AG09309 (cell line): ENCODE measurements at places on chromosomes 2 and 18.

DNA sequence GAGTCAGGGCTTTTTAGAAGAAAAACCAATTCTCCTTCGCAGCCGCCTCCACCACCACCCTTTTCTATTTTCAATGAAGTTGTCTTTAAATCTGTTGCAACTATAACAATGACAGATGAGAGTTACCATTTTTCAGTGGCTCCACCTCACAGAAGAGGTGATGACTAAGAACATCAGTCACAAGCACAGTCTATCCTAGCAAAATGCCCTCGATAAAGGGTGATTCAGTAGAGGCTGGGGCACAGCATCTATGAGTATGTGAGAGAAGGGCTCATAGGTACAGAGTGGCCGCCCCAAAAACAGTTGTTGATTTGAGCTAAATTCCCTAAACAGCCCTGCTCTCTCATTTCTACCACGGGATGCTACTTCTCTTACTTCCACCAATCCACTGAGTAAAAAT, 310.8 kb upstream of the MGAT5 start:
- no peak for DNase-seq

GRCh38 chr2:33267756-33268155, 208.7 kb upstream of the RASGRP3 start:
- no peak for DNase-seq

DNA sequence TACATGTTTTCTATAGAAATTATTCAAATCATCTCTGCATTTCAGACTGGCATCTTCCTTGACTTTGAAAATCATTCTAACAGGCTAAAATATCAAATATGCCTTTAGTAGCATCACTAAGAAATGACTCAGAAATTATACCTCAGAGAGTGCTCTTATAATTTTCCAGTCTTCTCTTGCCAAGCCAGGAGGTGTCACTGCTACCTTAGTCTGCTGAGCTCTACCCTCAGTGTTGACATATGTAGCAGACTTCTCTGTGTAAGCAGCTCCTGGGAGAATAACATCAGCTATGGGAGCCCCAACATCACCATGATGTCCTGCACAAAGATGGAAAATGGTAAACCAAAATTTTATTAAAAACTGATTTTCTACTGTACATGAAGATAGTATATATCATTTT, 31.6 kb downstream of the NDUFS1 start:
- no peak for DNase-seq

- no peak for DNase-seq
These were observed 1.6 kb upstream of the KLF7 start for GRCh38 chr2:207167099-207167923.

GRCh38 chr2:108988796-108989713, at the start of gene EDAR:
Gene EDAR (minus strand): TSS chr2:108989220. CDS start chr2:108931014, 58,206 bp downstream.
- DNase-seq = no peak

GRCh38 chr2:19835781-19836281, 66.0 kb downstream of the TTC32 start:
- no peak for DNase-seq

GRCh38 chr2:72132981-72133720, 14.5 kb downstream of the CYP26B1 start:
- no peak for DNase-seq

DNA sequence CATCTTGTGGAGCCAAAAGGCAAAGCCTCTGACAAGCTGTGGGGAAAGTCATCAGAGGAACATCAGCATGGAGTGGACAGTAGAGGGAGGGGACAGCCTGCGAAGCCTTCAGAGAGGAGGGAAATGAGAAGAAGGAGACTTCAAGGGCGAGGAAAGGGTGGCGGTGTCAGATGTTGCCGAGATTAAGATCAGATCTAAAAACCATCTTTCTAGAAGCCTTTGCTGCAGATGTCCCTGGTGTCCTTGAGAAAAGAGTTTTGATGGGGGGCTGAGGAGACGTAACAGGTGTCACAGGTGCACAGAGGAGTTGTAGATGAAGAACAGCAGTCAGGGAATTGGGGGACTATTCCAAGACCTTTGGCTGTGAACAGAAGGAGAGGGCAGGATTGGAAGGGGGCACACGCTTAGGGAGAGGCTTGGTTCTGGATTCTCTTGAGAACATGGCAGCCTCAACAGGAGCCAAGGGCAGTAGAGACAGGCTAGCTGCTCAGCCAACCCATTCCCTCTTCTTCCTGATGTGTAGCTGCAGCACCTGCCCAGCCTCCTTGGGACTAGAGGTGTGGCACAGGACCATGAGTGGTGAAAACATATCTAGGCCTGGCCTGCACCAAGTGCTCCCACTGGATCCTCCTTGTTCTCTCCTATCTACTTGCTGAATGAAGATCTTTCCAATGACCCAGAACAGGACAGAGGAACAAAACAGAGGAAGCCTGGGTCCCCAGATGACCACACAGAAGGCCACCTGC, 22.7 kb upstream of the NCL start:
- no peak for DNase-seq

GRCh38 chr2:78029392-78029995, 507.3 kb upstream of the LRRTM4 start:
- no peak for DNase-seq

- no peak for DNase-seq
These were observed 84.0 kb upstream of the DSEL start for GRCh38 chr18:67600181-67601180.

- no peak for DNase-seq
These were observed 1.9 kb downstream of the CDH20 start for GRCh38 chr18:61334951-61335683.

- no peak for DNase-seq
These were observed 328.5 kb upstream of the DSEL start for GRCh38 chr18:67845035-67845434.

- no peak for DNase-seq
These were observed 201.4 kb downstream of the CELF4 start for GRCh38 chr18:37364237-37364636.

DNA sequence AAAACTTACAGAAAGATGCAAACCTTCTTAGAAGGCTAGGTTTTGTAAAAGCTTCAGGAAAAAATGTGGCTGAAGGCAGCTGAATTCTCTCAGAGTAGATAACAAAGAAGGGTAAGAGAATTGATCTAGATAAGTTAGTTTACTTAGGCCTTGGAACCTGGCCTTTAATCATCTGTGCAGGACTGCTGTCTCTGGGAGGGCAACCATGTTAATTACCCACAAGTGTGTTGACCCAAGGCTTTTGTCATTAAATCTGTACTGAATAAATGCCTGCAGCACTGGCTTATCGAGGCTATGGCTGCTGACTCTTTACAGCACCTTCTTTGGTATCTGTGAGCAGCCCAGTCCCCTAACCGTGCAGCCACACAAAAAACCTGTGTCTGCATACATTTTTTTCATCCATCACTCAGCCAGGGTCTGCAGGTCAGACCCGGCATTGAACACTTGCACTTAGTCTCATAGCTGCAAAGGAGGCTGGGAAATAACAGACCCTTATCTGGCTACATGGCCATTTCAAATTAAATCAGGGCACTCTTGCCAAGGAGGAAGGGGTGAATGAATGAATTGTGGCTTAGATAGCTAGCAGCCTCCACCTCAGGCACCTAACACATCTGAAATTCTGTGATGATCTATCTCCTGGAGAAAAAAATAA, 120.2 kb upstream of the MSH2 start:
- DNase-seq = no peak

- no peak for DNase-seq
These were observed 60.5 kb upstream of the ZNG1B start for GRCh38 chr2:113376913-113377445.

- no peak for DNase-seq
These were observed 247.3 kb downstream of the RAD51AP2 start for GRCh38 chr2:17270894-17271293.

GRCh38 chr2:235347691-235348090, 146.2 kb upstream of the AGAP1 start:
- DNase-seq = peak; percentile 52

GRCh38 chr2:52454962-52455361, 1312.6 kb upstream of the CHAC2 start:
- DNase-seq = no peak

GRCh38 chr2:113136828-113137775, 9.7 kb downstream of the IL1RN start:
- no peak for DNase-seq

DNA sequence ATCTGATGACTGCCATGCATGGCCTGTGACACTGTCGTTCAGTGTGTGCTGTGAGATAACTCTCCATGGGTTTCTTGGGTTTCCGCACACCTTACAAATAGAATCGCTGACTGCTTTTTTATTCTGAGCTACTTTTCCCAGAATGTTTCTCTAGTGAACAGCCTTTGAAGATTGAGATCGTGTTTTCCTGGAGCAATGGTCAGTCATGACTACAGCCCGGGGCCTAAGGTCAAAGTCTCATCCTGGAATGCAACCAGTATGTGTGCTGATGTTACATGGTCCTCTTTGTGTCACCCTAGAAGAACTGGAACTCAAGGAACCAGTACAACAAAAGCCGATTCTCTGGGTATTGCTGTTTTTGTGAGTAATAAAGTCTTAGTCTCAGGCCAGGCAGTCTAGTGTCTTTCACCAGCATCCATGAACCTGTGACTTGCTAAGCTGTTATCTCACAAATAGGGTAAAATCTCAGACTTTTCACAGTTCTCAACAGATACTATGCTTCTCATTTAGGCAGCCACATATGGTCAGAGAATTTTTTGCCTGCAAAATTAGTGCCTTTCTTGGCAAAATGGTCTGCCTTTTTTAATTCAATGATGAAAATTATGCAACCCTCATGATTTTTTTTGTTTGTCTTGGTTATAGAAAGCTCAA, 124.9 kb upstream of the PIEZO2 start:
- DNase-seq = no peak

DNA sequence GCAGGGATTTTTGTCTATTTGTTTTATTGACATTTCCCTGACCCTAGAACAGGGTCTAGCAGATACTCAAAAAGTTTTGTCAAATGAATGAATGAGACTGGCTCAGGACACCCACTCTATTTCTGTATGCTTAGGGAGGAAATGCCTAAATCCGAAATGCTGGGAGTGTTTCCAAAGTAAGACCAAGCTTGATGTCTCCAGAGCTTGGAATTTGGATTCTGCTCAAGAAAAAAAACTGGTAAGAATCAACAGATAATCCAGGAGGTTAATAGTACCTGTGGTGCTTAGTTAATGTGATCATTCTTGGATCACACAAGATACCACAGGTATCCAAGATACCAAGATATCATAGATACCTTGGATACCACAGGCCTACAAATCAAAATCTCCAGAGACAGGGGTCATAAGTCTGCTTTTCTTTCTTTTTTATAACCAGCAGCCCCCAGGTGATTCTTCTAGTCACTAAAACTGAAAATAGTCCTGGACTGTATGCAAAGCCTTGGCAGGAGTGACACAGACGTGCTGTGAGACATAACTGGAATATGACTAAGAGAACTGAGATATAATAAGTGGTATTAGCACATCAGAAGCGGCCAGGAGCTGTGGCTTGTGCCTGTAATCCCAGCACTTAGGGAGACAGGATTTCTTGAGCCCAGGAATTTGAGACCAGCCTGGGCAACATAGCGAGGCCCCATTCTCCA, 39.9 kb upstream of the SP3 start:
- DNase-seq = no peak

GRCh38 chr2:240399419-240400324, 35.8 kb upstream of the GPC1 start:
- no peak for DNase-seq

- no peak for DNase-seq
These were observed 22.3 kb upstream of the MYO1B start for GRCh38 chr2:191222952-191223351.

DNA sequence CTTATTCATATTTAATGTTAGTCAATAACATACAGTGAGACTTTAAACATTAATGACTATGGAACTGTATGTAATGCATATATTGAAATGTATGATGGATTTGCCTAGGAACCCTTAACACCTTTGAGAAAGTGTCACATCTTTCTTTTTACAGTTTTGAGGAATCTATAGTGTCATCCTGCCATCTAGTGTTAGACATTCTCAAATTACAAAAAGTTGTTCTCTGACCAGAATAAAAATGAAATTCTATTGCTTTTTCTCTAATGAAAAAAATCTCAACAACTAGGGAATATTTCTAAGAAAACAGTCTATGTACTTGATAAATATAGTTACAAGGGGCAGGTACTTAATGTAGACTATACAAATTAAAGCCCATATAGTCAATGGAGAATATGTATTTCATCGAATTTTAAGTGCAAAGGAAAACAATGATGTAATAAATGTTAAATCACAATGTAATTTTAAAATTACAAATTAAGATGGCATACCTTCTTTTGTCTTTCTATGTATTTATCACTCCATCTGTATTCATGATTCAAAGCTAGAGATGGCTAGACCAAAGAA, 5.1 kb upstream of the CALCRL start:
- no peak for DNase-seq

DNA sequence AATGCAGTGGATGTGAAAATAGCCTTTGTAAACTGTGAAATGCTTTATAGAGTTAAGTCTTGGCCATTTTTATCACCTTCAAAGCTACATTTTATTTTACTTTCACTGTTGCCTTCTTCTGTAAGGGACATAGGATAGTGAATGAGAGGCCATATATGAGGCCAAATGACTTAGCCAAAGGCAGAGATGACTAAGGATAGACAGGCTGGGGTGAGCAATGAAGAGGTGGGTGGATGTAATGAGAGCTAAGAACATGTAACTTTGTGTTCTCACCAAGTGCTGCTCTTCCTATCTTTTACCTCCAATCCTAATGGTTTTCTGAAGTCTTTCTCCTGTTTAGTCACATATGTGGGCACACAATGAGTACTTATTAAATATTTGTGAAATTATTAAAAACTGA, 101.9 kb downstream of the MBD5 start:
- DNase-seq = peak; percentile 16

DNA sequence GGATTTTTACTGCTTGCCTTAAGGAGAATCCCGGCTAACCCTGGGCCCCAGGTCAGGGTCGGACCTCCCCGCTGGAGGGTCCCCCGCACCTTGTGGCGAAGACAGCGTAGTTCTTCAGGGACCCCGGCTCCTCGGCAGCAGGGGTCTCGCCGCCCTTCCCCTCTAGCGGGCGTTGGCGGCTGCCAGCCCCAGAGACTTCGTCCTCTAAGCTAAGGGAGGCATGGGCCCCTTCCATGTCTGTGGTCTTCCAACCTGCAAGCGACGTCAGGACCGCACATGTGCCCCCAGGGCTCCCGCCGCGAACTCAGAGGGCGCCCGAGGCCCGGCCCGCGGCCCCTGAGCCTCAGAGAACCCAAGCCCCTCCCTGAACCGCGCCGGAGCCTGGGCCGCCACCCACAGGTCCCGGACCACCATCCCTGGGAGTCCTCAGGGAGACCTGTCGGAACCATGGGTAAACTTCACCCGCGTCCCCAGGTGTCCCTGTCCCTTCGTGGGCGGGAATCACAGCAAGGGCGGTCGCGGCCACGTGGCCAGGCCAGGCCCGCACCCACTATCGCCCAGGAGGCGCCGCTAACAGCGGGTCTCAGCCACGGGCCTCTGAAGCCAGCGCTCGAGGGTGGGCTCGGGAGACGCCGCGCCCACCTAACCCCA, 562 bp downstream of the ANKMY1 start:
- no peak for DNase-seq

- DNase-seq = no peak
These were observed 9.1 kb downstream of the TYW5 start for GRCh38 chr2:199946196-199946595.

- no peak for DNase-seq
These were observed 340.3 kb upstream of the SALL3 start for GRCh38 chr18:78639006-78639950.

- DNase-seq = no peak
These were observed 1362.2 kb upstream of the TMEFF2 start for GRCh38 chr2:193556766-193557470.
